ENCODE measurements at places on chromosomes 11 and 22.

- DNase-seq, result no peak
Measured at GRCh38 chr22:25494774-25495173, 69.7 kb upstream of the GRK3 start.

DNA sequence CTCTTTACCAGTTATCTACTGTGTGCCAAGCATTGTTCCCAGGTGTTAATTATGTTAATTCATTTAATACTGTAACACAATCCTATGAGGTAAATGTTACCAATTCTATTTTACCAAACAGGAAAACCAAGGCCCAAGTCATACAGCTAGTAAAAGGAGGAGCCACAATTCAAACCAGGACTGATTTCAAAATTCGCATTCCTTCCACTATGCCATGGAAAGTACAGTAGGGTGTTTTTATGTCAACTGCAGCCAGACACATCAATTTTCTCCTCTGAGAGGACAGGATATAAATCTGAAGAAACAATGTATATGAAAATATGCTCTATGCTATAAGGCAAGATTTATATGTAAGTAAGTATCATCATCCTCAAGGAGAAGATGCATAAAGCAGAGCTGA is 104.3 kb downstream of the RPL27A start:
- DNase-seq, result peak; percentile 48

DNA sequence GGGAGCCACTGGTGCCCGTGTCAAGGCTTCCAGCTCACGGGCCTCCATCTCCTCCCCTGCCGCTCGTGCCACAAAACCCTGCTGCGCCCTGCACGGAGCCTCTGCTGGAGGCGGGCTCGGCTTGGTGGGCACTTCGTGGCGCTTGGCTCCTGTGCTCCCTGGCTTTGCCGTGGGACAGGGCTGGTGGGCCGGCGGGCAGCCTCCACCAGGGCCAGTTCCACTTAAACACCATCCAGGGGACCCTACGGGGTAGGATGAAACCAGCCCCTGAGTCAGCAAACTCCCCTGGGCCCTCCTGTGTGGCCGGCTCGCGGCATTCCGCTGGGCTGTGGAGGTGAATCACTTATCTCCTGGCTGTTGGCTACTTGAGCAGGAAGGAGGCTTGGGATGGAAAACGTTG is 1304.6 kb downstream of the BRD1 start:
- no peak for DNase-seq

GRCh38 chr22:24010018-24010391 is 1.1 kb upstream of the CABIN1 start:
- no peak for DNase-seq

Data from AG10803 (cell line).